ENCODE measurements at places on chromosomes 2 and 18.

GRCh38 chr2:96354492-96354891 is 18.9 kb downstream of the NCAPH start:
- H3K36me3 ChIP-seq = peaks cover 63% of the 10 kb centered on the region
- no peaks in the 10 kb centered on the region for H3K27me3 ChIP-seq
- no peaks in the 10 kb centered on the region for H3K4me1 ChIP-seq
- no peak overlapping the region for H3K4me3 ChIP-seq

DNA sequence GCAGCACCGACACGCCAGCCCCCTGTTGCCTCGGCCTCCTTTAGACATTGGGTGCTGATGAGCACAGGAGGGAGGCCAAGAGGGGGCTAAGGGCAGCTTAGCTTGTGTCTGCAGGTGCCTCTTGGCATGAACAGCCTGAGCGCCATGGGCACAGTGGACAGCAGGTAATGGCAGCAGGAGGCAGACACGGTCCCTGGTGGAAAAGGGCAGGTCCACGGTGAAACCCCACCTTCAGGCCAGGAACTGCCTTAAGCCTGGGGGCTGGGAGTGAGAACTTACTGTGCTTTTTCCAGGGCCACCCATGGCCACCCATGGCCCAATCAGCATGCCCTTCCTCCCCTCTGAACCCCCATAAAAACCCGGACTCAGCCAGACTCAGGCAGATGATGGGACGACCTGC is 633.4 kb upstream of the TMEFF2 start:
- H3K4me1 ChIP-seq = no peaks in the 10 kb centered on the region
- H3K27ac ChIP-seq = no peak overlapping the region
- H3K36me3 ChIP-seq = no peaks in the 10 kb centered on the region
- H3K4me3 ChIP-seq = no peak overlapping the region
- DNase-seq = no peak

- peak overlapping the region; percentile 93 for H3K4me3 ChIP-seq
- peaks cover 24% of the 10 kb centered on the region for H3K4me1 ChIP-seq
- DNase-seq = no peak
- H3K36me3 ChIP-seq = peaks cover 7% of the 10 kb centered on the region
These were observed 756 bp upstream of the SLC35F5 start for GRCh38 chr2:113757138-113757657.

DNA sequence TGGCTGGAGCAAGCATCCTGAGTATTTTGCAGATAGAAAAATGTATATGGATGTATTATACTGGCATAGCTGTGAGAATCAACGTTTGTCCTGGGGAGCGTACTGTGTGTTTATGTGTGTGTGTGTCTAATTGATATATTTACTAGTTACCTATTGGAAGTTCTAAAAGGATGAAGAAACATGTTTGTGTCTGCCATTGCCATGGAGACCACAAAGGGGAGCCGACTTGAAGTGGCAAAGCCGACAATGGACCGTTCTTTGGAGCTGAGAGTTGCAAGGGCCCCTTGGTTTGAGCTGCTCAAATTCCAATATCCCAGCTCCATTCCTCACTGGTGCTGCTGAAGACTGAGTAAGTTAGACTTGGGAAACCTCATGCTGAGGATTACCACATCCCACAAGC is 14.3 kb upstream of the SLC25A52 start:
- H3K27me3 ChIP-seq = no peaks in the 10 kb centered on the region
- no peak overlapping the region for H3K27ac ChIP-seq
- H3K36me3 ChIP-seq = peaks cover 11% of the 10 kb centered on the region
- no peak overlapping the region for H3K4me3 ChIP-seq

GRCh38 chr2:28680657-28681056 is 71.0 kb upstream of the PPP1CB start:
- H3K4me3 ChIP-seq = no peak overlapping the region
- H3K27me3 ChIP-seq = peaks cover 4% of the 10 kb centered on the region
- DNase-seq = no peak
- no peak overlapping the region for H3K27ac ChIP-seq
- peaks cover 64% of the 10 kb centered on the region for H3K4me1 ChIP-seq

DNA sequence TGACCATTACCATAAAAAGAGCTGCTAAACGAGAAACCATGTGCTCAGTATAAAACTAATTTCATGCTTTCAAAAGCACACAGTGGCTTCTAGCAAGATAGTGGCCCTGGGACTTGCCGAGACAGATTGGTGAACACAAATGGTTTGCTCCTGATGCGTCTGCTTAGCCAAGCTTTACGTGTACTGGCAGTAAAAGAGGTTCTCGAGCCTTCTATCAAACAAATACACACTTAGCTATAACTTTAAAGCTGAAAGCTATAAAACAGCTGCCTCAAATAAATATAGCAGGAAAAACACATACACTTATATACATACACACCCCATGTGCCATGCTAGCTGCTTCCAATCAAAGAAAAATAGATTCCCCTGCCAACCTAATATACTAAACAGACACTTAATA is 117.0 kb downstream of the ZNF385B start:
- no peak for DNase-seq
- H3K4me3 ChIP-seq = no peak overlapping the region
- no peaks in the 10 kb centered on the region for H3K36me3 ChIP-seq
- H3K4me1 ChIP-seq = peaks cover 5% of the 10 kb centered on the region
- H3K27me3 ChIP-seq = no peaks in the 10 kb centered on the region

GRCh38 chr2:223306371-223306770 is 254.4 kb downstream of the KCNE4 start:
- no peaks in the 10 kb centered on the region for H3K36me3 ChIP-seq
- peaks cover 3% of the 10 kb centered on the region for H3K27me3 ChIP-seq
- no peak overlapping the region for H3K4me3 ChIP-seq
- H3K4me1 ChIP-seq = no peaks in the 10 kb centered on the region
- DNase-seq = no peak
- H3K27ac ChIP-seq = no peak overlapping the region

DNA sequence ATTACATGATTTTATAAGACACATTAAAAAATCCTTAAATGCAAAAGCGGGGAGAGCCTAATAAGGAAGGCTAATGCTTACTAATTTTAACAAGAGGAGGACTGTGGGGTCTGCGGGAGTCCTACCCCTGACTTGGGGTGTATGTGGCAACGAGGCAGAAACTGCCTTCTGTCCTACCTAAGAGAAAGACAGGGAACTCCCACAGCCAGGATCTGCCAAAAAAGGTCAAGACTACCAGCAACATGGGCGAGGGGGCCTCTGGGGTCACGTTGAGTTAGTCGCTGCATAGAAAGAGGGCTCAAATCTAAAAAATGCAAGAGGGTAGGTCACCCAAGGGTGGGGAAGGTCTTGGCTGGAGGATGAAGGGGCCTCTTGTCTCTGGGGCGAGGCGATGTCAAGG is 529 bp upstream of the AMER3 start:
- peaks cover 5% of the 10 kb centered on the region for H3K4me1 ChIP-seq
- H3K4me3 ChIP-seq = peak overlapping the region; percentile 74
- H3K27me3 ChIP-seq = peaks cover 72% of the 10 kb centered on the region
- no peaks in the 10 kb centered on the region for H3K36me3 ChIP-seq

DNA sequence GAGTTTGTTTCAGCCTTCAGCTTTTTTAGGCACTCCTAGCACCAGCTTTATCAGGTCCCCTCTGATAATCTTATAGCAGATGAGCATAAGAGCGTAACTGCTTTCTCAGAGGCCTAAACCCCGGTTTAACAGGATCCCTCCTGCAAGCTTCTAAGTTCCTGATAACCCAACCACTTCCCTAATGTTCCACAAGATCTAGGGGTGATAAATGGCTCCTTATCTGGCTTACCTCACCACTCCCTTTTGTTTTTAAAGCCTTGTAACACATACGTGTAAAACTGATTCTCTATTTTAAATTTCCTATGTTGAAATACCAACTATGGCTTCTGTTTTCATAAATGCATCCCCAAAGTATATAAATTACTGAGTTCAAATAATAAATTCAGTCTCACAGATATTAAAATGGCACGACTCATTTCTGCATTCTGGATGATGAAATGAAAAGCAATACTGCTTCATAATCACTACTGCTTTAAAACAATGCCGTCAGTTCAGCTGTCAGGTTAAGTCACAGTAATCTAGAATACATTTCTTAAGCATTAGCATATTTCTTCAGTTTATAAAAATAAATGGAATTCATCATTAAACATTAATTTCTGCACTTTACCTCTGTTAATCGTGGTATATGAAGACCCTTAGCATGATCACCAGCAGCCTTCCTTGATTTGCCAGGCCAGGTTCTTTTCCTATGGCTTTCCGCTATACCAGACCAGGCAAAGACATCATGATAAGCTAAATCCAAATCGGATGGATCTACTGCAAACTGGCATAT is 126.3 kb downstream of the C2orf74 start:
- no peak overlapping the region for H3K4me3 ChIP-seq
- H3K27me3 ChIP-seq = no peaks in the 10 kb centered on the region
- DNase-seq = no peak
- no peak overlapping the region for H3K27ac ChIP-seq
- peaks cover 5% of the 10 kb centered on the region for H3K4me1 ChIP-seq

DNA sequence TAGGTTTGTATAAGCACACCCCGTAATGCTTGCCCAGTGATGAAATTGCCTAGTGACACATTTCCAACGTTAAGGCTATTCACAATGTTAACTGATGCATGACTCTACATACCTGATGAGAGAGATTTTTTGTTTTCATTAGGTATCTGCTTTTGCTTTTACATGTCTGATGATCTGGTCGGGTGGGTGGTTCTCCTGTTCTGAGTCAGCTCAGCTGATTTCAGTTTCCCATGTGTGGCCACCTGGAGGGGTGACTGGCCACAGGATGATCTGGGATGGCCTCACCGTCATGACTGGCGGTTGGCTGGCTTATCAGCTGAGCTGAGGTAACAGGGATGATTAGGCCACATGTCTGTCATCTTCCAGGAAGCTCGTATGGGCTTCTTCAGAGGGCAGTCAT is 33.8 kb upstream of the ACYP2 start:
- no peaks in the 10 kb centered on the region for H3K36me3 ChIP-seq
- H3K27me3 ChIP-seq = no peaks in the 10 kb centered on the region
- no peak overlapping the region for H3K4me3 ChIP-seq
- peaks cover 12% of the 10 kb centered on the region for H3K4me1 ChIP-seq
- H3K27ac ChIP-seq = no peak overlapping the region

DNA sequence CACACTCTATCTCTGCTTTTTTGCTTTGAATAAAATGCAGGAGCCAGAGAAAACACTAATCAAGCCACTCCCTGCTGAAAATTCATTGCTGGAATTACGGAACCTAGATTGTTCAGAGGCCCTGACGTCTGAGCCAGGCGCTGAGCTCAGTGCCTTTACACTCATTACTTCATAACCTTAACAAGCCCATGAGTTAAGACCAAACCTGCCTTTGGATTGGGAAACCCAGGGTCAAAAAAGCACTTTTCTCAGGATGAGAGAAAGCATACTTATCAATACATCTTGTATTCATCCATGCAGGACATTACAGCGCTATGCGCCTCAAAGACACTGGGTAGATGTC is 762 bp downstream of the INO80C start:
- H3K4me1 ChIP-seq = peaks cover 44% of the 10 kb centered on the region
- DNase-seq = no peak
- H3K27ac ChIP-seq = peak overlapping the region; percentile 99
- H3K36me3 ChIP-seq = no peaks in the 10 kb centered on the region
- peak overlapping the region; percentile 96 for H3K4me3 ChIP-seq
- no peaks in the 10 kb centered on the region for H3K27me3 ChIP-seq

DNA sequence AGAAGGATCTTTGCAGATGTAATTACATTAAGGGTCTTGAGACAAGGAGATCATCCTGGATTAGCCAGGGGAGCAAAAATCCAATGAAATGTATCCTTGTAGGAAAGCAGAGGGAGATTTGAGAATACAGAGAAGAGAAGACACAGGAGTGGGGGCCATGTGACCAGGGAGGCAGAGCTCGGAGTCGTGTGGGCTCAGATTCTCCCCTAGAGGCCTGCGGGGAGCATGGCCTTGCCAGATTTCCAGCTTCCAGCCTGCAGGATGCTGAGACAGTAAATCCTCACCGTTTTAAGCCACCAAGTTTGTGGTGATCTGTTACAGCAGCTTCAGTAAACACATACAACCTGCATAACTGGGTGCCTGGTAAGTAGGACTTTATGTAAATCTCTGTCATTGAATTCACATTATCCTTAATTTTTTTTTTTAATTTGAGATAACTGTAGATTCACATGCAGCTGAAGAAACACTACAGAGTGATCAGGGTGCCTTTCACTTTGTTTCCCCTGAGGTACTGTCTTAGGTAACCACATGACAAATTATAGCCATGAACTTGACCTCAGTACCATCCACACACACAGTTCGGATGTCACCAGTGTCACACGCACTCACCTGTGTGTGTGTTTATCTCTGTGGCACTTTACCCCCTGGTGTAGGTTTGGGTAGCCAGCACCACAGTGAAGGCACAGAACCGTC is 138.4 kb upstream of the HDAC4 start:
- H3K27me3 ChIP-seq = peaks cover 9% of the 10 kb centered on the region
- DNase-seq = no peak
- H3K4me1 ChIP-seq = peaks cover 39% of the 10 kb centered on the region
- H3K4me3 ChIP-seq = no peak overlapping the region

DNA sequence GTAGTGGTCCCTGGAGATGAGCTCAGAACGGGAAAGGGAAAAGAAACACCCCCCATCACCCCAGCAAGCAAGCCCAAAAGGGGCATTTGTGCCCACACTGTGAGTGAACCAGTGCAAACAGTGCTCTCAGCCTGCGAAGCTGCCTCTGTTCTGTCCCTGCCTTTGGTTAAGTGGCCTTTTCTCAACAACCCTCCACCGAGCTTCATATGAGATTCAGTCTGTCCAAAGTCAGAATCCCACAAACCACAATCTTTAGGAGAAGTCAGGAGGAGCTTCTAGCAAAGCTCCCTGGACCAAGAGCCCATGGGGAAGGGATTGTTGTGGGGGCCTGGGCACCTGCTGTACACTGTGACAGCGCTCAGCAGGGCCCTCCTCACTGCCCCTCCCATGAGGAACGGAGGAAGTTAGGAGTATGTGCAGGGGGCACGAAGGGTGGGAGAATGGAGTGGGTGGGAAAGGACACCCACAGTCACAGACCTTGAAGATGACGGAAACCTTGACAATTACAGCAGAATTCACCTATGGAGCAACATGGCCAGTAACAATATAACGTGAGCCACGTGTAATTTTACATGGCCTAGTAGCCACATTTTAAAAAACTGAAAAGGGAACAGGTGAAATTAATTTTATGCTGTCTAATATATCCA is 119.5 kb downstream of the SMAD7 start:
- H3K27ac ChIP-seq = peak overlapping the region; percentile 95
- H3K36me3 ChIP-seq = no peaks in the 10 kb centered on the region
- peaks cover 99% of the 10 kb centered on the region for H3K4me1 ChIP-seq

DNA sequence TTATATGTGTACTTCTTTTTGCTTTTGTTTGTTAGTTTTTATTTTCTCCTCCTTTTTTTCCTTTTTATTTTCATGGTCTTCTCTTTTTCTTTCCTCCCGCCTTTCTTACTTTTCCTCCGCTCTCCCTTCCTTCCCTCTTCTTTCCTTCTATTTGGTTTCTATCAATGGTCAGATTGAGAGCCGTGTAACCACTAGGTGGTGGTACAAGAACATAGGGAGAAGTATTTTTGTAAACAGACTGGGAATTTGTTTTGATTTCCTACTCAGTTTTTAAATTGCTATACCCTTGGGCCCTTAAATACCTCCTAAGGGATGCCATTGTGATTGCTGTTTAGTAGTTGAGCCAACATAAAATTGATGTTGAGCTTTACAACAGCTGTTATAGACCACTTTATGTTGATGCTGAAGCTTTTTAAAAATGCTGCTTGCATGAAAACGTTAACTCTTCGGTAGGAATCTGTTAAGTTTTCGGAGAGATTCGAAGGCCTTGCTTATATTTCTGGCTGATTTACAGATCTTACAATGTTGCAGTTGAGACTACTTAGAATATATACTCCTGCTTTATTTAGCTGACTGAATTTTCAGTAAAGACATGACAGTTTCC is 124.2 kb downstream of the UBE2E3 start:
- no peak overlapping the region for H3K27ac ChIP-seq
- no peak for DNase-seq
- H3K4me1 ChIP-seq = no peaks in the 10 kb centered on the region
- no peaks in the 10 kb centered on the region for H3K27me3 ChIP-seq
- no peaks in the 10 kb centered on the region for H3K36me3 ChIP-seq
- no peak overlapping the region for H3K4me3 ChIP-seq

- DNase-seq = no peak
- H3K4me3 ChIP-seq = no peak overlapping the region
- no peaks in the 10 kb centered on the region for H3K36me3 ChIP-seq
These were observed 13.6 kb downstream of the MRO start for GRCh38 chr18:50806208-50806616.

Measured in nephron progenitor cell (in vitro differentiated cells).